ENCODE measurements at places on chromosomes 1 and 21.

GRCh38 chr1:43835082-43836021 is 98.2 kb upstream of the ARTN start:
- H3K4me3 ChIP-seq: no peak overlapping the region
- H3K27me3 ChIP-seq: no peaks in the 10 kb centered on the region
- H3K36me3 ChIP-seq: no peaks in the 10 kb centered on the region
- H3K4me1 ChIP-seq: peaks cover 48% of the 10 kb centered on the region
- no peak overlapping the region for H3K27ac ChIP-seq
- no peak for DNase-seq

- no peak for DNase-seq
- H3K27me3 ChIP-seq: no peaks in the 10 kb centered on the region
- H3K36me3 ChIP-seq: no peaks in the 10 kb centered on the region
- H3K27ac ChIP-seq: no peak overlapping the region
Observed at GRCh38 chr1:2966449-2967328, 54.6 kb upstream of the ACTRT2 start.

GRCh38 chr1:210445931-210446330 is 117.2 kb downstream of the HHAT start:
- H3K27ac ChIP-seq: peak overlapping the region; percentile 83
- H3K4me1 ChIP-seq: peaks cover 21% of the 10 kb centered on the region
- H3K4me3 ChIP-seq: no peak overlapping the region
- DNase-seq: no peak

GRCh38 chr1:78678324-78678723 is 28.7 kb downstream of the IFI44 start:
- H3K4me1 ChIP-seq: no peaks in the 10 kb centered on the region
- no peak overlapping the region for H3K4me3 ChIP-seq
- H3K27ac ChIP-seq: no peak overlapping the region

DNA sequence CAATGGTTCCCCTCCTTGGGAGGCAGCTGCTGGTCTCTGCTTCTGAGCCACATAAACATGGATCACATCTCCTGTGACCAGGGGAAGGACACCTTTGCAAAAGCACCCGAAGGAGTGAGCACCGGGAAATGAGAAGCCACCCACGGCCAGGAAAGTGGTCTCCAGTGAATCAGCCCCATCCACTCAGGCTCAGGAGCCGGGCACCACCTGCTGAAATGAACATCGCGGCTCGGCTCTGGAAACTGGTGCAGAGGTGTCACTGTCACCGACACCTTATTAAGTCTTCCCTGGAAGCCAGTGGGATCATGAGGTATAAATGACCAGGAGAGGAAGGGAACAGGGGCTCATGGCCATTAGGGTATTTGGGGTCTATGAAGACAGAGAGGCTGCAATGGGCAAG is 207.2 kb upstream of the C1orf174 start:
- H3K27me3 ChIP-seq: no peaks in the 10 kb centered on the region
- no peak overlapping the region for H3K4me3 ChIP-seq
- no peak overlapping the region for H3K27ac ChIP-seq

GRCh38 chr1:42816585-42817439 is at the start of the genes ERMAP and SVBP:
ERMAP (plus strand) TSS chr1:42817122; CDS start chr1:42830449, 13,327 bp downstream.
SVBP (minus strand) TSS chr1:42817397; CDS start chr1:42816544, 853 bp downstream.
- peak within 1 kb of the TSS; percentile 91 for H3K27ac ChIP-seq
- H3K4me3 ChIP-seq: peak within 1 kb of the TSS; percentile 94
- peak; percentile 60 for DNase-seq
- no peaks in the 10 kb centered on the region for H3K4me1 ChIP-seq

DNA sequence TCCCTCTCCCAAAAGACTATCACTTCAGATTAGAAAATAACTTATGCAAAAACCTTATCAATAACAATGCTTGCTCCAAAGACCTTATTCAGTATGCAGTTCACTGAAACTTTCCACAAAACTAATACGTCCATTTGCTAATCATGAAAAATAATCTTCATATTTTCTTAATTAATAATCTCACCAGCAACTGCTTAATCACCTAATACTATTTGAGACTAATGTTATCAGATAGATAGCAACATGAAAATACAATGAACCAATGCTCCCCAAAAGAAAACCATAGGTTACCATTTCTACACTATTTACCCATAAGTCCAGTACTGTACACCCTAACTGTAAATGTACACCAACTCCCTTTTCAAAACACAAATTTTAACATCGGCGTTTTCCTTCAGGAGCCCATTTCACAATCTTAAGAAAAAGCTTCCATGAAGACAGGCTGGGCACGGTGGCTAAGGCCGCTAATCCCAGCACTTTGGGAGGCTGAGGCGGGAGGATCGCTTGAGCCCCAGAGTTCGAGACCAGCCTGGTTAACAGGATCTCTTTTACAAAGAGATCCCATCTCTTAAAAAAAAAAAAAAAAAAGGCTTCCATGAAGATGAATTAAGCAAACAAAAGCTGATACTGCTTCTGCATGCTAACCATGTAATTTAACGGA is 1.7 kb downstream of the GNB1 start:
- peak overlapping the region; percentile 75 for H3K4me3 ChIP-seq
- H3K36me3 ChIP-seq: peaks cover 3% of the 10 kb centered on the region
- no peaks in the 10 kb centered on the region for H3K27me3 ChIP-seq
- DNase-seq: no peak

DNA sequence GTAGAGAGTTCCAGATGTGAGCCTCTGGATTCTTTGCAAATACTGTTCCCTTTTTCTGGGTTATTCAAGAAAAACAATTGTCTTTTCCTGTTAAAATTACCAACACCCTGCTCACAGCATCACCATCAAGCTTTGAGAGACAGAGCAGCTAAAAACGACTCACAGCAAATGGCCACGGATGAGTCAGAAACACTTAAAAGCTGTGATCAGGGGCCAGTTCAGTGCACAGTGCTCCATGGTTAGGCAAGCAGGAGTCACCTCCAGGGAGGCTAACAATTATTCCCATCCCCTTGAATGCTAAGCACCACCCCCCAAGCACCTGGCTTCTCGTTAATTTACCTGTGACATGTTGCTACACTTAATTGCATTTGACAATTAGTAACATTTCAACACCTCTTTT is 128.4 kb upstream of the CAMK1G start:
- H3K27ac ChIP-seq: no peak overlapping the region
- no peaks in the 10 kb centered on the region for H3K4me1 ChIP-seq
- no peak overlapping the region for H3K4me3 ChIP-seq
- H3K36me3 ChIP-seq: no peaks in the 10 kb centered on the region
